ENCODE measurements at places on chromosomes 12 and 14. TPM values are rescaled to one million over a fixed set of nuclear protein-coding genes. Genes with fewer than 3 reads are reported as not detected.

FAIM2 gene
- total RNA-seq = not detected

KRT71 gene
- total RNA-seq = not detected

HAL gene
- total RNA-seq = 1.8 TPM

FOXG1 gene
- total RNA-seq = not detected

- DNase-seq = no peak
- H3K27ac ChIP-seq = no peak overlapping the region
- no peaks in the 10 kb centered on the region for H3K36me3 ChIP-seq
These were observed 126.5 kb upstream of the NTF3 start for GRCh38 chr12:5305425-5305824.

- no peaks in the 10 kb centered on the region for H3K27me3 ChIP-seq
- no peaks in the 10 kb centered on the region for H3K36me3 ChIP-seq
- no peak overlapping the region for H3K27ac ChIP-seq
- no peak overlapping the region for H3K4me3 ChIP-seq
- no peak for DNase-seq
These were observed 398.8 kb downstream of the PRKD1 start for GRCh38 chr14:29528889-29529288.

All from HCT116 (cell line).